ENCODE measurements at places on chromosomes 7 and 10. TPM values are rescaled to one million over a fixed set of nuclear protein-coding genes. Genes with fewer than 3 reads are reported as not detected.

MEST gene
- total RNA-seq, result not detected

AKR1C4 gene
- total RNA-seq, result not detected

DNA sequence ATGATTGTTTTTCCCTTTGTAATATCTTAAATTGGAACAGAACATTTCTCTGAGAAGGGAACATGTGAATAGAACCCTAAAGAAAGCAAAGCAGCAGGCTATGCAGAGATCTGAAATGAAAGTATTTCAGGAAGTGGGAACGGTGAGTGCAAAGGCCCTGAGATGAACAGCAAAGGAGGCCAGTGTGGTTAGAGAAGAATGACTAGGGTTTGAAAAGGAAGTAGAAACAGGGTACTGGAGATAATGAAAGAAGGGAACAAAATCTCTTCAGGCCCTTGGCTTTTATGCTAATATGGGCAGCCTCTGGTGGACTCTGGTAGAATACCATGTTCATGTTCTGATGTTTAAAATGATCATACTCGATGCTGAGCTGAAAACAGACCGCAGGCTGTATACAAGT is 22.2 kb downstream of the ARHGAP21 start:
- DNase-seq, result no peak

AOAH gene
- 0.53 TPM for total RNA-seq

CRHR2 gene
- total RNA-seq, result not detected

GRCh38 chr7:114151777-114152176 is 233.0 kb upstream of the PPP1R3A start:
- DNase-seq, result no peak
